Mesenchymal stem cell (in vitro differentiated cells and primary cell): ENCODE measurements at places on chromosomes 16 and 17.
A peak's percentile ranks its signal among the peaks of the same experiment; 100 is the strongest.

GRCh38 chr17:48047113-48047740 is 932 bp upstream of the NFE2L1 start:
- no peak for DNase-seq
- peak overlapping the region; percentile 90 for H3K4me3 ChIP-seq

GRCh38 chr17:64216338-64217248 is 46.5 kb downstream of the TEX2 start:
- H3K27me3 ChIP-seq = no peaks in the 10 kb centered on the region
- H3K36me3 ChIP-seq = peaks cover 3% of the 10 kb centered on the region
- no peak overlapping the region for H3K4me3 ChIP-seq
- peak overlapping the region; percentile 67 for H3K27ac ChIP-seq
- peaks cover 27% of the 10 kb centered on the region for H3K4me1 ChIP-seq
- DNase-seq = no peak

DNA sequence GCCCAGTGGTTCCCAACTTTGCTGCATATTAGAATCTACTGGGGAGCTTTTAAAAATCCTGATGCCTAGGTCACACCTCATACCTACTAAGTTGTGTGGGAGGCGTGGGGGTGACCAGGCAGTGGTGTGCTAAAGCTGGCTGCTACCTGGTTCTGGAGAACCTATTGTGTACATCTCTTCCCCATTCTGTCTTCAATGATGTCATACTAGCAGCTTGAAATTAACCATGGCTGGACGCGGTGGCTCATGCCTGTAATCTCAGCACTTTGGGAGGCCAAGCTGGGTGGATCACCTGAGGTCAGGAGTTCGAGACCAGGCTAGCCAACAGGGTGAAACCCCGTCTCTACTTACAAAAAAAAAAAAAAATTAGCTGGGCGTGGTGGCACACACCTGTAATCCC is 11.3 kb upstream of the NLK start:
- H3K4me3 ChIP-seq = no peak overlapping the region
- no peak for DNase-seq
- H3K27ac ChIP-seq = no peak overlapping the region
- no peaks in the 10 kb centered on the region for H3K27me3 ChIP-seq
- H3K4me1 ChIP-seq = peaks cover 3% of the 10 kb centered on the region

DNA sequence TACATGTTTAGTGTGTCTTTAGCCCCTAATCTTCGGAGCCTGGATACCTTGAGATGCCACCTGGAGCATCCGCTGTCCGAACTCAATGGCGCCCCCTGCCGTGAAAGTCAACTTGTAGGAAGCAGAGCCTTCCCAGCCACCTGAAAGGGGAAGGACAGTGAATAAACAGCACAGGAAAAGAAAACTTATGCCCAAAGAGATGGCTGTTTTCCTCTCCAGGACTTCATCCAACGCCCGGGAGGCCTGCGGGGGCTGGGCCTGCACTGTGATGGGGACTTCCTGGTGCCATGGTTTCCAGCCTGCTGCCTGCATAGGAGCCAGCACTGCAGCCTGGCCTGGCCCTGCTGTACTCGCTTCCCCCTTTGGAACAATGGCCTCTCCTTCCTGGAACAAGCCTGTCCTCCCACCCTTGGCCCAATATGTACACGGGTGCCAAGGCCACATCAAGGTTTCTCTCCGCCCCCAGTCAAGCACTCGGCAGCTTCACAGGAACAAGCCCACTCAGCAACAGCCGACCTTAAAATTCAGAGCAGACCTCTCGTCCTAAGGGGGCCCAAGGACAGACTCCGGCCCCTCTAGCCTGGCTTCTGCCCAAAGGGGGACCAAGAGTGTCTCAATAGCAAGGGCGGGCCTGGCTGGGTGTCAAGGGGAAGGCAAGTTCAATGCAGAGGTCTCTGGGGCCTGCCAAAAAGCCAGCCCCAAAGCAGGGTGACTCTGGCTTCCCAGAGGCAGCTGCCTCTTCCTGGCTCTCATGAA is 4.5 kb upstream of the UNC13D start:
- H3K27ac ChIP-seq = no peak overlapping the region
- peak; percentile 40 for DNase-seq
- H3K4me3 ChIP-seq = no peak overlapping the region
- peaks cover 28% of the 10 kb centered on the region for H3K4me1 ChIP-seq
- H3K27me3 ChIP-seq = no peaks in the 10 kb centered on the region

DNA sequence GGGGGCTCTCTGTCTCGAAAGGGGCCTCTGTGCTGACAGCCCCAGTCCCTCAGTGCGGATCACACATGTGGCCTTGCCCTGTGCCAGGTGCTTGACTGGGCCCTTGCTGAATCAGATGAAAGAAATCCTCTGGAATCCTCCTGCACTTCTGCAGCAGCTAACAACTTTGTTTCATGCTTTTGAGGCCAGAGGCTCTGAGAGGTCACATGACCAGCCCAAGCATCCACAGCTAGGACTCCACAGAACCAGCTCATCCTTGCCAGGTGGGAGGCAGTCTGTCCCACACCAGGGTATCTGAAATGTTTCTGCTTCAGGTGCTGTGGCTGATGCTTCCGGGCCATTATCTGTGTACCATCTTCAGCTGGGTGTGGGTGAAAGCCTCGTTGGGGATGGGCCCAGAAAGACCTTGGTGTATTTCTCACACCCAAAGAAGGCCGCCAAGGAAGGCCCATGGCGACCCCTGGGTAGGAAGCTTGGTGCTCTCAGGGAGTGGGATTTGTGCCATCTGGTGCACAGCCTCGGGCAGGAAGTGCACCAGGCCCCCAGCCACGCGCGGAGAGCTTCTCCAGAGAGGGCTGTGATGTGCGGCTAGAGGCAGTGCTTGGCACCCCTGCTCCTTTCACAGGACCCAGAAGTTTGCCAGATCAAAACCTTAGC is 143.8 kb downstream of the CLEC16A start:
- no peaks in the 10 kb centered on the region for H3K27me3 ChIP-seq
- DNase-seq = peak; percentile 42
- H3K4me3 ChIP-seq = no peak overlapping the region
- H3K27ac ChIP-seq = peak overlapping the region; percentile 66
- peaks cover 45% of the 10 kb centered on the region for H3K4me1 ChIP-seq

- H3K27ac ChIP-seq = no peak overlapping the region
- no peaks in the 10 kb centered on the region for H3K27me3 ChIP-seq
- peaks cover 8% of the 10 kb centered on the region for H3K4me1 ChIP-seq
Measured at GRCh38 chr17:35373984-35374765, 754 bp upstream of the SLFN11 start.

GRCh38 chr16:56334761-56335160 is 90.6 kb downstream of the AMFR start:
- H3K27me3 ChIP-seq = no peaks in the 10 kb centered on the region
- H3K4me1 ChIP-seq = peaks cover 16% of the 10 kb centered on the region
- no peak overlapping the region for H3K4me3 ChIP-seq
- no peak for DNase-seq
- no peak overlapping the region for H3K27ac ChIP-seq
